ENCODE measurements at places on chromosomes 6 and 20.

- no peak for DNase-seq
Observed at GRCh38 chr6:38566295-38567030, 73.3 kb downstream of the BTBD9 start.

- DNase-seq, result no peak
Observed at GRCh38 chr6:90729057-90729456, 142.2 kb upstream of the MAP3K7 start.

GRCh38 chr6:159884720-159885119 is 6.1 kb upstream of the MAS1 start:
- no peak for DNase-seq

- DNase-seq, result no peak
Observed at GRCh38 chr6:151783692-151784091, 23.8 kb upstream of the ESR1 start.

DNA sequence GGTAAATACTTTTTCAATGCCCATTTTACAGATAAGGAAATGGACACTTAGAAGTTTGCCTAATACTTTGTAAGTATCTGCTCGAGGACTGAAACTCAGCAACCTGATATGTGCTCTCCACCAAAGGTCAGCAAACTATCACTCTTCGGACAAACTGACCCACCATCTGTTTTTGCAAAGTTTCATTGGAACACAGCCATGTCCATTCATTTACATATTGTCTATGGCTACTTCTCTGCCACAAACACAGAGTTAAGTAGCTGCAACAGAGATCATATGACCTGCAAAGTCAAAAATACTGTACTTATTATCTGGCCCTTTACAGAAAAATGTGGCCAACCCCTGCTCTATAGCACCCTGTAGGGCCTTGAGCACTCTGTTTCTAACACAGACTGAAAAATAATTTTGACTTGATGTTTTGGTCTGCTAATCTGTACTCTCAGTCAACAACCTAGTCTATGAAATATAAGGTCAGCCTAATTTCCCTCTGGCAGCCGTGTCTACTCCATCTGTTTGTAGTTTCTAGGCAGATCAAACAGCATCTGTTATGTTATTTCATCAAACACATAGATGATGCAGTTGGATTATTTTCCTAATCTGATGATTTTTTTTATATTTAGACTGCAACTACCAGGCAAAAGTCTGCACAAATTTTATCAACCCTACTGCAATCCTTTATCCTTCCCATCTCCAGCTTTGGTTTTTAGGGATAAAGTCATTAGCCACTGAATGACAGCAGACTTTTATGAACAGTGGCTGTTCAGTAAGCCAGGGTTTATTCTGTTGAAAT is 41.4 kb upstream of the BEND6 start:
- DNase-seq, result no peak

GRCh38 chr6:63121166-63121565 is 90.1 kb upstream of the FKBP1C start:
- DNase-seq, result no peak

- DNase-seq, result no peak
Observed at GRCh38 chr20:35503841-35504561, 25.5 kb downstream of the C20orf173 start.

DNA sequence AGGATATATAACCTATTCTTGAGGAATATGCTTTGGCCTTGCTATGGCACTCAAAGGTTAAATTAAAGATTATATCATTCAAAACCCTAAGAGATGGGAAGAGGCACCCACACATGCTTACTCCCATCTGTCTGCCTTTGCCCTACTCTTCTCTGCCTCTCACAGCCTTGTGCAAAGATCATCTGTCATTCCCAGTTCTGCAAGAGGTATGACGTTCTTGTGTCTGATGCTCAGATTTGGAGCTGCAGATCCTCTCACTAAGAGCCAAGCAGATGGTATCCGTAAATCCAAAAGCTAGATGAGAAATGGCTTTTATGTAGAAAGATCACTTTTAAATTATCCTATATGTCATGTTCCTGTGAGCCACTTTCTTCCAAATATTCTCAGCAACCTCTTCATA is 112.0 kb downstream of the GPR63 start:
- no peak for DNase-seq

GRCh38 chr20:43749734-43750294 is 23.0 kb upstream of the GTSF1L start:
- peak; percentile 85 for DNase-seq

DNA sequence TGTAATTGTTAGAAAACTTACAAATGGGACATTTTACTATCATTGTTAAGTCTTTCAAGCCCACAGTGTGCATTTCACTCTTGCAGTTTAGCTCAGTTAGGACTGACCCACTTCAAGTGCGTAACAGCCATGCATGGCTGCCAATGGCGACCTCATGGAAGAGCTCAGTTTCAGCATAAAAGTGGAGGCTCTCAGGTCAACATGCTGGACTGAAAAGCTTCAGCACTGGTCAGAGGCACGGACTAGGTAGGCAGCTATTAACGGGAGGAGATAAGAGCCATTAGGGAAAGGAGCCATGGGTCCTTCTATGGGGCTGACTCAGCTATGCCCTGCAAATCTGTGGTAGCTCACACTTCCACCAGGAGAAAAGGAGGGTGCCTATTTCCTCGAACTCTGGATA is 101.8 kb downstream of the TTLL2 start:
- DNase-seq, result no peak

DNA sequence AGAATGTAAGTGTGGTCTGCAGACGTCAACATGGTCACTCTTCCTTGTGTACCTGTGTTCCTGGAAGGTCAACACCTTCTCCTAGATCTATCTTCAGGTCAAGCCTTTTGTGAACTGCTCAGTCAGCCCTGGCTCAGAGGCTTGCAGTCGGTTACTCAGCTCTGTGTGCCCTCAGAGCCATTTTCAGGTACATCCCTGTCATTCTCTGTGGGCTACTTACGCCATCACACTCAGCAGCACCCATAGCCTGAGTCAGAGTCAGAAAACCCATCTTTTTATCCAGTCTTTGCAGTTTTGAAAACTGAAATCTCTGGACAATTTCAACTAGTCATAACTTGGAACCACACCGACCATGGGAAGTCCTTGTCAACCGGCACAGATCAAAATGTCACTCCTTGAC is 35.3 kb downstream of the TGM3 start:
- no peak for DNase-seq

GRCh38 chr6:41545247-41545702 is 906 bp upstream of the FOXP4 start:
- DNase-seq, result no peak

DNA sequence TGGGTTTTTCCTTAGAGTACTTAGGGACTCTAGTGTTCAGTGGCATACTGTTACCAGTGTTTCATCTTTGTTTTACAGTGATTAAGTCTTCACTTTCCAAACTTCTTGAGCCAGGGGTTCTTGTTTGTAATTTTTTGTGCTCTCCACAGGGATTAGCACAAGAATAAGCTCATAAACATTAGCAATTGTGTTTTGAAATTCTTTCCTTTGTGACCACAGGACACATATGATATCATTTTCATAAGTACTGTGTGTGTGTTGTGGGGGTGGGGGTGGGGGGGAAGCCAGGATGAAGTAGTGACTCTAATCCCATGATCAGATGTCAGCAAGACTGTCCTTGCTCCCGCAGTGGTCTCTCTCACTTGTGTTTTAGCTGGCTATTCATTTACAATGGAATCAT is 101.5 kb upstream of the SCP2D1 start:
- DNase-seq, result no peak

DNA sequence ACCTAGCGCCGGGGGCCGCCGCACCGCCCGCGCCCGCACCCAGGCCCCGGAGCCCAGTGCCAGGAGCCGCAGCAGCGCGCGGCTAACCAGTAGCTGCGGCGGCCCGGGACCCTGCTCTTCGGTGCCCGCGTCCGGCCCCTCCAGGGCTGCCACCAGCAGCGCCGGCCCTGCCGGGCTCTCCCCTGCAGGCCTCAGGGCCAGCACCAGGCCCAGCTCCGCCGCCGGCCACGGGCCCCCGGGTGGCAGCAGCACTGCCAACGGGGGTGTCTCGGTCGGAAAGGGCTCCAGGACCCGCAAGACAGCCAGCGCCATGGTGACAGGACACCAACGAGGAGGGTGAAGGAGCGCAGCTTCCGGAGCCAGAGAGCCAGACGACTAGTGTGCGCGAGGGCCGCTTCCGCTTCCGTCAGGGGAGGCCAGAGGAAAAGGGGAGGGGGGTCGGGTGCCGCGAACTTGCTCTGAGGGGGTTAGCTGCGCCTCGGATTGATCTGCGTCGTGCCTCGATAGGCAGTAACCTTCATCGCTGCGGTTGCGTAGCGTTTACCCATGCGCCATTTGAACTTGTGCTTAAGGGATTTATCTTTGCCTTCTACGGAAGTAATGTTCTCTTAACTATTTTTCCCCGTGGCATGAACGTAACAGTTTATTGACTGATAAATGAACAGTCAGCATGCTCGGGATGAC is at the start of gene PEX6:
PEX6 (minus strand) TSS at position 343 of the 684 bp plus-strand sequence; CDS start at position 312, 31 bp downstream.
- DNase-seq, result peak; percentile 82

- DNase-seq, result no peak
Observed at GRCh38 chr20:24421071-24421470, 48.4 kb upstream of the SYNDIG1 start.

DNA sequence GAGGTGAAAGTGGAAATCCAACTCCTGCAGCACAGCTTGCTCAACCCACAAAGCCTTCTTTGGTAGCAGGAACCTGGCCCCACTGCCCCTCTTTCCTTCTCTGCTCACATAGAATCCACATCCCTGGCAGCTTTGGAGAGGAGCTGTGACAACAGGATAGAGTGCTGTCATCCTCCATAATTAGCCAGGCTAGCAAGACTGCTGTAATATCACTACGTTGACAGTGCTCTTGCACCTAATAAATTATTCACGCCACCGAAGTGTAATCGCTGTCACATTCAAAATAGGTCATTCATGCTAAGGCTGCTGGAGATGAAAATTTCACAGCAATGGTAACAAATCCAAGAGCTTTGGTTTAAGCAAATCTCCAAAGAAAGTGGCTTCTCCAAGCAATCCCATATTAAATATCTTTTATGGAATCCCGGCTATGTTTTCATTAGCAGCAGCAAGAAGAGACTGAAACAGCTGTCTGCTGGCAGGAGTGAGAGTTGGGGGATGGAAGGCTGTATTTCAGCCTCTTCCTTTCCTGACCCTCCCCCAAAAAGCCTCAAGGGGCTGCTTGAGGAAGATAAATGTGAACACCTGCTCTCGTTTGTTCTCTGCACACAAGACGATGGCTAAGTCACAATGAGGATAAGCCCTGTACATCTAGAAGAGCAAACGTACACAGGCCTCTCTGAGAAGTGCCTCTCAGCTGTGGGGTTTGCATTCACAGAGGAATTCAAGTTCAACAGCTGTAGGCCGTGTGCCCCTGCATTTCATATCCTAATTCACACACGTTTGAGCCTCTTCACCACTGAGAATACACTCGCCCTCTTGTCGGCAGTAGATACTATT is 16.5 kb downstream of the RIPOR2 start:
- no peak for DNase-seq

DNA sequence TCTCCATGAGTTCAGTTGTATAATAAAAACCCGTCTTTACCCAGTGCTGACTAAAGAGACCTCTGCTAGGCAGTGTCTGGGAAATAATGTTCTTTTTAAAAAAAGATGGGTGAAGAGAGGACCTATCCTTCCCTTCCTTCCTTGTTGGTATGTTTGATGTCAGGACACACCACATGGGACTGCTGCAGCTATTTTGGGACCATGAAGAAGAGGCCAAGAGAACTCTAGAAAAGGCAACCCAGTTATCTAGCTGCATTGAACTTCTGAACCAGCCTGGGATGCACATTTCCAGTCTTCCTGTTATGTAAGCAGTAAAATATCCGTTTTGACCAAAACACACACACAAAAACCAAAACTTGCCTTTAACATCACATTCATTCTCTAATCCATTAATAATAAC is 77.3 kb downstream of the RFX6 start:
- DNase-seq, result no peak

GRCh38 chr6:30810813-30811339 is 66.5 kb upstream of the IER3 start:
- DNase-seq, result peak; percentile 16

DNA sequence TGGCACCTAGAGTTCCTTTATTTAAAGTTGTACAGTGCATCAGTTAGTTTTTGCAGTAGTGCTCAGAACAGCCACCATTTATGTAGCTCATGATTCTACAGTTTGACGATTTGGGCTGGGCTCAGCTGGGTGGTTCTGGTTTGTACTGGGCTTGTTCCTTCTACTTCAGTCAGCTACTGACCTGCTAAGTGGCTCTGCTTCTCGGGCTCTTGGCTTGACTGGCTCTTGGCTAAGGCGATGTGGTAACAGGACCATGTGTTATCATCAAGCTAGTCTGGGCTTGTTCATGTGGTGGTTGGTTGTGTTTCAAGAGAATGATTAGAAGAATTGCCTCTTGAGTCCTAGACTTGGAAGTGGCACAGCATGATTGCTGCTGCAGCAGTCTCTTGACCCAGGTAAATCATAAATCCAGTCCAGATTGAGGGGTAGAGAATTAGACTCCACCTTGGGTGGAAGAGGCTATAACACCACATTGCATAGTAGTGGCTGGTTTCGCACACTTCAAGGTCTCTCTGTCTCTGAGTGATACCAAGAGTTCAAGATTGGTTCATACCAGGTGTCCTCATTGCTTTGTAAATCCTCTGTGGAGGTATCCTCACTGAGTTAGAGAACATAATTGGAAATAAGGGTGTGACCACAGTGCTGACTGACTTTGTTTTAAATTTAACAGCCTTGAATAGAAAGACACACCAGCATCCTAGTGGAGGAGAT is 253.0 kb downstream of the ARID1B start:
- no peak for DNase-seq

Data from stimulated activated CD4-positive, alpha-beta T cell treated with anti-CD3 and anti-CD28 coated beads, Interleukin-15, amount 100 ng/mL, for 1 hour (primary cell).